ENCODE measurements at places on chromosomes 6 and 20. TPM values are rescaled to one million over a fixed set of nuclear protein-coding genes. Genes with fewer than 3 reads are reported as not detected.

- no peak overlapping the region for H3K27ac ChIP-seq
- no peak overlapping the region for H3K4me3 ChIP-seq
- peaks cover 2% of the 10 kb centered on the region for H3K27me3 ChIP-seq
- H3K4me1 ChIP-seq = no peaks in the 10 kb centered on the region
These were observed 69.9 kb upstream of the SOX4 start for GRCh38 chr6:21523652-21524051.

Gene KCNB1
- total RNA-seq = not detected

DNA sequence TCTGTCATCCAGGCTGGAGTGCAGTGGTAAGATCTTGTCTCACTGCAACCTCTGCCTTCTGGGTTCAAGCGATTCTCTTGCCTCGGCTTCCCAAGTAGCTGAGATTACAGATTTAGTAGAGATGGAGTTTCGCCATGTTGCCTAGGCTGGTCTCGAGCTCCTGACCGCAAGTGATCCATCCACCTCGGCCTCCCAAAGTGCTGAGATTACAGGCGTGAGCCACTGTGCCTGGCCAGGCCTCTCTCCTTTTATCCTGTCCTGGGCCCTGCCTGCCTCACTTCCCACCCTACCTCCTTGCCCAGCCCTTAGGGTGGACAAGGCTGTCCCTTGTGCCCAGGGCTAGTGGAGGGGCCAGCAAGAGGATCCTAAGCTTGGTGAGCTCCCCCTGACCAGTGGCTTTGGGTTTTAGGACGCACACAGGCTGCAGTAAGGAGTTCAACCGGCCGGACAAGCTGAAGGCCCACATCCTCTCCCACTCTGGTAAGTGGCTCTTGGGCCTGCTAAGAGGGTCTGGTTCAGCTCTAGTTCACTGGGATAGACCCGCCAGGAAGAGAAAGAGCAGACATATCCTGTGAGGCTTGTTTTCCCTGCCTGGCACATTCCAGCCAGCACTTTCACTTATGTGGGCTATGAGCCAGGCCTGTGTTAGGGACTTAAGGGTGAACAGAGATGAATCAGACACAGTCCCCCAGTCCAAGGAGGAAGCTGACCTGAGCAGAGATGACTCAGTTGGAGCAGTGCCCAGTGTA is 21.9 kb upstream of the CHMP4B start:
- H3K4me1 ChIP-seq = peaks cover 10% of the 10 kb centered on the region
- peaks cover 5% of the 10 kb centered on the region for H3K36me3 ChIP-seq
- no peak for DNase-seq
- H3K27ac ChIP-seq = no peak overlapping the region
- H3K4me3 ChIP-seq = no peak overlapping the region

- H3K4me1 ChIP-seq = peaks cover 23% of the 10 kb centered on the region
- H3K36me3 ChIP-seq = peaks cover 2% of the 10 kb centered on the region
- H3K27me3 ChIP-seq = no peaks in the 10 kb centered on the region
- no peak overlapping the region for H3K27ac ChIP-seq
- DNase-seq = no peak
These were observed 72.9 kb downstream of the ATG5 start for GRCh38 chr6:106252687-106253086.

Gene CEP43
- 21.3 TPM for total RNA-seq

- H3K27ac ChIP-seq = no peak overlapping the region
- DNase-seq = no peak
These were observed 9.7 kb upstream of the ZSCAN9 start for GRCh38 chr6:28215425-28215824.

Gene IMPG1
- not detected for total RNA-seq

Gene CCM2L
- total RNA-seq = not detected

DNA sequence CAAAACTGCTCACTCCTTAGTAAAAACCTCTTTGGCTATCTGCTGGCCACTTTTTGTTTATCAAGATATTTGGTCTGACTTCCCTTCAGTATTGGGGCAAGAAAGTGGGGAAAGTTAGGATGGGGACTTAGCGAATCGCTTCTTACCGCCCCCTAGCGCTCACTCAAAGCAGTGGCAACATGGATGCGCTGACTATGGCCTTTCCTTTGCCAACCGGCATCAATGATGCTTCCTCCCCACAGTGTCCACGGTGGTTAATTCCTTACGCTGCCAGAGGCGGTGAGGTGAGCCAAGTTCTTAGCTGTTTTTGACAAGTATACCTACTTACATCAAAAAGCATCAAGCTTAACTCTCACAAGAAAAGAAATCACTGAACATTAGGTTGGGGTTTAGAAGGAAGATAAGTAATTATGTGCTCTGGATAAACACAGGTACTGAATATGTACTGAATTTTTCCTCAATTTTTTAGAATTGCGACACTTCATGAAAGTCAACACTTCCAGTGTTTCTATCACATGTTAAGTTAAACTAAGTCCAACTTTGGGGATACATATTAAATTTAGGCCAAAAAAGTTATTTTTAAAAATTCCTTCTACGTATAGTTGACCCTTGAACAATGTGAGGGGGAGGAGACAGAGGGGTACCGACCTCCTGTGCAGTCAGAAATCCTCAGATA is 86.7 kb downstream of the GMDS start:
- no peak overlapping the region for H3K27ac ChIP-seq
- peak; percentile 22 for DNase-seq
- H3K36me3 ChIP-seq = peaks cover 5% of the 10 kb centered on the region
- H3K4me1 ChIP-seq = peaks cover 44% of the 10 kb centered on the region

- no peak overlapping the region for H3K27ac ChIP-seq
- H3K4me3 ChIP-seq = no peak overlapping the region
- H3K4me1 ChIP-seq = peaks cover 6% of the 10 kb centered on the region
- no peaks in the 10 kb centered on the region for H3K27me3 ChIP-seq
These were observed 138.9 kb downstream of the TMEM242 start for GRCh38 chr6:157184202-157185015.

Gene CCDC170
- not detected for total RNA-seq

DNA sequence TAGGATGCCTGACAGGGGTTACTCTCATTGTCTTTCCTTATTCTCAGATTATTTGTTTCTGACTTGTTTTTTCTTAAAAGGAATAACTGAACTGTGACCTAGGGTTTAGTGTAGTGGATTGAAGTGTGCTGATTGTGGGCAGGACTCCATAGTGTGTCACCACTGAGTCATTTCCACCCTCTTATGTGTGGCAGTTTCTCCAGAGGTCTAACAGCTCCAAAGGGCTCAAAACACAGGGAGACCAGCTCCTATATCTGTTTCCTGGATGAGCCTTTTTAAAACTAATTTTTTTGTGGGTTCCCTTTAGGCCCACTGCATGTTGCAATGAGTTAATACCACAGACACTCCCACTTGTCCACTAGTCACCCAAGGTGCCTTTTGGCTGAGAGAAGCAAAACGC is 951.1 kb upstream of the ADGRB3 start:
- no peaks in the 10 kb centered on the region for H3K4me1 ChIP-seq
- H3K27ac ChIP-seq = no peak overlapping the region
- no peaks in the 10 kb centered on the region for H3K36me3 ChIP-seq
- no peak for DNase-seq

- peaks cover 1% of the 10 kb centered on the region for H3K27me3 ChIP-seq
- H3K4me3 ChIP-seq = no peak overlapping the region
- no peaks in the 10 kb centered on the region for H3K4me1 ChIP-seq
- no peak overlapping the region for H3K27ac ChIP-seq
- no peaks in the 10 kb centered on the region for H3K36me3 ChIP-seq
These were observed 42.1 kb downstream of the BFSP1 start for GRCh38 chr20:17488916-17489600.

GRCh38 chr20:50050660-50051308 is 62.2 kb downstream of the UBE2V1 start:
- DNase-seq = no peak
- peaks cover 16% of the 10 kb centered on the region for H3K4me1 ChIP-seq
